ENCODE measurements at places on chromosomes 12 and 14. TPM values are rescaled to one million over a fixed set of nuclear protein-coding genes. Genes with fewer than 3 reads are reported as not detected.
A peak's percentile ranks its signal among the peaks of the same experiment; 100 is the strongest.

DNA sequence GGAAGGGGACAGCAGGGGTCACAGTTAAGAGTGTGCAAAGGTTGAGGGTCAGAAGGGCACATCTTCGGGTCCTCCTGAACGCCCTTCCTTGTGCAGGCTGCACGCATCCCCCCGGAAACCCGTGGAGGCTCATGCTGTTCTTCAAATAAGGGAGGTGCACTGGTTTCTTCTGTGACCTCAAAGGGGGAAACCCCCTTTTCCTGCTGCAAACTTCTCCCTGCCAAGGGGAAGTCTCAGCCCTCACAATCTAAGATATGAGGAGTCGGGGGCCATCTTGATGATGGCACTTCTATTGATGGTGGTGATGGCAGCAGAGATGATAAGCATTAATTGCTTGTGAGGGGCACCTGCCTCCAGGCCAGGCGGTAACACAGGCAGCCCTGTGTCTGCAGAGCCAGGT lies 40.0 kb downstream of the ISCA2 start:
- no peak for DNase-seq

DNA sequence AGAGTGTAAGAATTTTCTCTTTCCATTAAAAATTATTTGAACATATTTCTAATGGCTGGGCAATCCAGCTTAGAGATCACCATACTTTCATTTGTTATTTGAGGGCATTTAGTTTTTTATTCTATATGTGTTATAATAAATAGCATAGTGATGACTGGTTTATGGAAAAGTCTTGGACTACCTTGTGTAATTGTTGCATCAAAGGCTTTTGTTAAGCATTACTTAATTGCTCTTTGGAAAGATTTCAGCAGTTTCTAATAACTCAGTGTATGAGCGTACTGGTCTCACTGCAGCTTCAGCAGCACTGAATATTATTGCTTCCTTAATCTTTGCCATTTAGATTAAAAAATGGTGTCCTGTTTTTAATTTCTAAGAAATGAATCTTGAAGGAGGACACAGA lies 22.8 kb downstream of the TMEM19 start:
- no peak for DNase-seq

DNA sequence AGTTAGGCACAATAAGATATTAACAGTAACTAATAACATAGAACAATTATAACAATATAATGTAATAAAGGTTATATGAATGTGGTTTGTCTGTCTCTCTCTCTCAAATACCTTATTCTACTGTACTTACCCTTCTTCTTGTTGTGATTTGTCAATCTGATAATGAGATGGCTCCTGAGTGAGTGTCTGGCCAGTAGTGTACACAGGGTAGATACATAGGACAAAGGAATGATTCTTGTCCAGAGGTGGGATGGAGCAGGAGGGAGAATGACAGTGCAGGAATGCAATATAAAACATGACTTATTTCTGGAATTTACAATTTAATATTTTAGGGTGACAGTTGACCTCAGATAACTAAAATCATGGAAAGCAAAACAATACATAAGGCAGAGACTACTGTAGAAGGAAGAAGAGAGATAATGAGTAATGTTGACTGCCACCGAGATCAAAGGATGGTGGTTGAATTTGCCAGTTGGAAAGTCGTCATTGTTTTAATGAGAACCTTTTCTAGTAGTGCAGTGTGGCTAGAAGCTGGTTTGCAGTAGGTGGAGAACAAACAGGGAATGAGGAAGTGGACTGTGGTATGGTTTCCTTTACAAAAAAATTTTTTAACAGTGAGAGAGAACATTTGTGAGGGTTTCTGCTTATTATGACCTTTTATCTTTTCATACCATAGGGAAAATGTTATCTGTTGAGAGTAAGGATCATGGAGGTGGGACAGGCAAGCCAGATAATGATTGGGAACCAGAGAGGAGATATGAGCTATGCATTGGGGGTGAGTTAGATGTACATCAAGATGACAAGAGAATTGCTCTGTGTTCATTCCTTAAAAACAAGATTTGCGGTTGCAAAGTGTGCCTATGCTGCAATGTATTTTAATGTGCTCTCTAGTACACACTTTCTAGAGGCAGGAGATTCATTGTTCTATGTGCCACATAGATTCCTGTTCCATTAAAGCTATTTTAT lies 458.3 kb downstream of the BTG1 start:
- DNase-seq: no peak

GRCh38 chr14:61695695-61696527 lies 598 bp downstream of the HIF1A start:
- peak; percentile 78 for DNase-seq

DNA sequence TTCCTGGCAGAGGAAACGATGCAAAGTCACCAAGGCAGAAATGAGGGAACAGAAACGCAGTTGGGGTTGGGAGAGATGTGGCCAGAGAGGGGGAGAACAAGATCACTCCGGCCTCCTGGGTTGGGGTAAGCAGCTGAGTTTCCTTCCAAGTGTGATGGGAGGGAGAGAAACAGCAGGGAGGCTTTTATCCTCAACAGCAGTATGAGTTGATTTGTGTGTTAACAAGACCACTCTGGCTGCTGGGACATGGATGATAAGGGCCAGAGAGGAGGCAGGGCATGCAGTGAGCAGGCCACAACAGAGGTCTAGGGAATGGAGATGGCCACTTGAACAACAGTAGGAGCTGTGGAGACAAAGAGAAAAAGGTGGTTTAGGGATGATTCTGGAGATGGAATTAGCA lies 66.8 kb downstream of the GLRX5 start:
- no peak for DNase-seq

DNA sequence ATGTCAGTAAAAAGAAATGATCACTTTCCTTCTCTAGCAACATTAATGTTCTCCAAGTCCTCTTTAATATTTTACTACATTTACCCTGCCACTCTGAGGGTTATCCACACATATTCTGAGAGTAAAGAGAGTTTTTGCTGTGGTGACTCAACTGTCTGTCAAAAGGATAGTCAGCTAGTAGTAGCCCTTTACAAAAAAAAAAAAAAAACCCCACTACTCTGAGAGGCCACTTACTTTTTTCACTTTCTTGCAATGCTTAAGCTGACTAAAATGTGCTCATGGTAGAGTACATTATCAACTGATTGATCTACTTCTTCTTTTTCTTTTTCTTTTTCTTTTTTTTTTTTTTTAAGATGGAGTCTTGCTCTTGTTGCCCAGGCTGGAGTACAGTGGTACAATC lies 27.6 kb upstream of the PPM1A start:
- no peak for DNase-seq

GRCh38 chr14:61492474-61492873 lies 171.1 kb downstream of the PRKCH start:
- no peak for DNase-seq

Gene IL26
- not detected for total RNA-seq

- DNase-seq: no peak
These were observed 53.6 kb downstream of the AKAP6 start for GRCh38 chr14:32382704-32383103.

- DNase-seq: no peak
These were observed 67.6 kb downstream of the ARF6 start for GRCh38 chr14:49960453-49960852.

- DNase-seq: no peak
These were observed 217.0 kb downstream of the SLC41A2 start for GRCh38 chr12:104741077-104741476.

Gene BCL2L2
- 56.5 TPM for total RNA-seq

Gene CYP27B1
- 0.98 TPM for total RNA-seq

Gene TRHDE
- 4.1 TPM for total RNA-seq

Gene HOXC13
- 0.22 TPM for total RNA-seq

Gene MANSC4
- not detected for total RNA-seq

- peak; percentile 31 for DNase-seq
These were observed 42.2 kb downstream of the JAG2 start for GRCh38 chr14:105126126-105126980.

GRCh38 chr12:76384560-76384959 lies 36.3 kb upstream of the BBS10 start:
- DNase-seq: no peak

Measured in sciatic nerve (tissue), 2 donors.